Activated T-cell treated with anti-CD3 and anti-CD28 coated beads, Interleukin-2, amount 50 U/mL, for 72 hours (primary cell): ENCODE measurements at places on chromosomes 6 and 20. TPM values are rescaled to one million over a fixed set of nuclear protein-coding genes. Genes with fewer than 3 reads are reported as not detected.

The FAM229B gene
- total RNA-seq: 3.3 TPM

GRCh38 chr6:73610444-73611275 lies 43.1 kb downstream of the SLC17A5 start:
- no peak for DNase-seq

DNA sequence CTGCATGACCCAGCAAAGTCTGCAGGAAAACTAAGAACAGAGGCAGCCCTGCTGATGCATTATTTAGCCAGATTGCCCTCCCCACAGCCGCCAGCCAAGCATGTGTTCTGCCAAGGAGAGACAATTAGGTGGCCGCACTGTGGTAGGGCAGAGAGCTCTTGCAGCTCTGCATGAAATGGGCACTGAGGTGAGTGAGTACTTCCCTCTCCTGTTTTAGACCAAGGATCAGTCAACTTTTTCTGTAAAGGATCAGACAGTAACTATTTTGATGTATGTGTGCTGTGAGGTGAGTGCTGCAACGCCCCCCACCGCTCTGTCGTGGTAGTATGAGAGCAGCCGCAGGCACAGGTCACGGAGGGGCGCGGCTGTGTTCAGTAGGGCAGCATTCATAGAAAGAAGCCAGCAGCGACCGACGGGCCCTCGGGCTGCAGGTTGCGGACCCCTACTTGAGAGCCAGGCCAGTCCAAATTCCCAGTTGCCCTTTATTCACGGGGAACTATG lies 23.8 kb upstream of the FAM50B start:
- DNase-seq: no peak

DNA sequence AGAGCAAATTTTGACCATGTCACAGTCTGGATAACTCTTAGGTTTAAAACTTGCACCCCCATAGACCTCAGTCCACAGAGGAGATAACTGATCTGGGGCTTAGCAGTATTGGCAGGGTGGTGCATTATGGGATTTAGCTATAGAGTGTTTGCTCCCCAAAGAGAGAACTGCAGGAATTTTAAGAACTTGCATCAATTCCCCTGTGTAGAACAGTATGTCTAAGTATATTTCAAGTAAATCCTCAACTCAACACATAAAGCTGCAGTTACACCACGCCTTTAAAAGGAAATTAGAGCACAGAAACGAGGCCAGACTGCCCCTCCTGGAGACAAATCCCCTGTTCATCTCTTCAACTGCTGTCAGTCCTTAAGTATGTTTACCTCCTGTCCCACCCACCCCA lies 144.9 kb downstream of the TRMT11 start:
- no peak for DNase-seq

GRCh38 chr20:59596690-59597089 lies 7.7 kb upstream of the PHACTR3 start:
- no peak for DNase-seq

The SEMG1 gene
- total RNA-seq: not detected

The SLC17A2 gene
- total RNA-seq: not detected

GRCh38 chr20:1375515-1375914 lies 17.3 kb downstream of the FKBP1A start:
- no peak for DNase-seq

The TPD52L1 gene
- 0.56 TPM for total RNA-seq

GRCh38 chr6:1535295-1535694 lies 74.4 kb upstream of the FOXC1 start:
- peak; percentile 8 for DNase-seq

The BCAS4 gene
- 26.7 TPM for total RNA-seq

DNA sequence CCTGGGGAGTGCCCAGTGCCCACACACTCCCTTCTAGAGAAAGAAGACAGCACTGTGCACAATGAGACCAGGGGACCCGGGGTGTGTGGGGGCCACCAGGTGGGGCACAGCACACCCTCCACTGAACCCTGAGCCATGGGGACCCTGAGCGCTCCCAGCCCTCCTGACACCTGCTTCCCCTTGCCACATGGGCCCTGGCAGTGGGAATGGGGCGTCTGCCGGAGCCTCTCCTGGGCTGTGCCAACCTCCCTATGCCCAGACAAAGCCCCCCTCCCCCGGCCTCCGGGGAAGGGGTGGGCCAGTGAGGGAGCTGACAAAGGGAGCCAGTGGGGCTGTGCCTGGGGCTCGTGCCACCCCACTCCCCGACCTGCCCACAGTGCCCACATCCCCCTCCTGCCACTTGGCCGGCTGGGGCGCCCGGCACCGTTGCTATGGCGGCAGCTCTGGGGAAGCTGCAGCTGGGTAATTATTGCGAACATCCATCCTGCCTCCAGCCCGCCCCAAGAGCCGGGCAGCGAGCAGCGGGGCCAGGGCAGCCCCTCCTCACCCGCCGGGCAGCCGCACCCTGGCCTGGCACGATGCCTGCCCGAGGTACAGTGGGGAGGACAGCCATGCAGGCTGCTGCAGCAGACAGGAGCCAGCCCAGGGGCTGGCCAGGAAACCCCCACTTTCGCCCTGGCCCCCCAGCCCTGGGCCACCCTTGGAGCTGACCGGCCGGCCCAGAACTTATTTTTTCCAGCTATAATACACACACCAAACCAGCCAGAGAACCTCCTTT lies 41.9 kb upstream of the NOL4L start:
- peak; percentile 10 for DNase-seq

GRCh38 chr6:159941286-159942113 lies 27.4 kb upstream of the IGF2R start:
- DNase-seq: peak; percentile 25

GRCh38 chr6:61586934-61587537 lies 699.0 kb downstream of the KHDRBS2 start:
- no peak for DNase-seq

- DNase-seq: no peak
These were observed 22.8 kb upstream of the TAF4 start for GRCh38 chr20:62088258-62089127.

DNA sequence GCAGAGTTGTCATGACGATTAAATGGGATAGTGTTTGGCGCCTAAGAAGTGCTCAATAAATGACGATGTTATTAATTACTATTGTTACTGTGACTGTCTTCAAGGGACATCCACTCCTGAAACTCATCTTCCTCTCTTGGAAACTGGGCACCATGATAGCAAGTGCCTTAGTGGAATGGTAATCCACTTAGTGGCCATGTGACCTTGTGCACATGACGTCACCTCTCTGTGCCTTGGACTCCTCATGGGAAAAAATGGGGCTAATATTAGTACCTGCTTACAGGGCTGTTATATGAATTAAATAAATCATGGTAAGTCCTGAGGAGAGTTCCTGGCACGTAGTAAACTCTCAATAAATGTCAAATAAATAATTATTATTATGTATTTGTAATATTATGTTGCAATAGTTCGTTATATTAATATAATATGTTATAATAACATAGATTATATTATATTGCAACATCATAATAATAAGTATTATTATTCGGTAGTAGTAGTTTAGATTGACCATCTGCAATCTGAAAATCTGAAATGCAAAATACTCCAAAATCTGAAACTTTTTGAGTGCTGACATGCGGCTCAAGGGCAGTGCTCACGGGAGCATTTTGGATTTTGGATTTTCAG lies 40.9 kb downstream of the EYA2 start:
- no peak for DNase-seq

DNA sequence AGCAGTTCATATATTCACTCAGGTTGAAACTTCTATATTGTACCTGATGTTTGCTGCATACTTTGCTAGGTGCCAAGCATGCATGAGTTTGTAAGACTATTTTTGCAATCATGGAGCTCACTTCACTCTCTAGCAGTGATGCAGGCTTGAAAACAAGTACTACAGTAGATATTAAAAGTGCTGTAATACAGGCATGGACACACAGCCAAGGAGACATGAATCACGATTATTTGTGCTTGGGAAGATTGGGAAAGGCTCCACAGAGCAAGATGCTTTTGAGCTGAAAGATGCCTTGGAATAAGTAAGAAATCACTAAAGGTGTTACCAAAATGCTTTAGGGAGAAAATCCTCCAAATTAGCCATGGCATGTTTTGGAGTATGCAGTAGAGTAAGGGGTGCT lies 427.4 kb downstream of the UTRN start:
- DNase-seq: no peak

- no peak for DNase-seq
These were observed 10.2 kb upstream of the DEFB125 start for GRCh38 chr20:77231-77630.

The SLC22A16 gene
- not detected for total RNA-seq

- DNase-seq: no peak
These were observed 84.7 kb downstream of the PRSS35 start for GRCh38 chr6:83597051-83597450.

GRCh38 chr20:50856475-50857041 lies 61.7 kb downstream of the BCAS4 start:
- no peak for DNase-seq

The SLA2 gene
- 44.9 TPM for total RNA-seq

GRCh38 chr20:46640536-46641311 lies 10.5 kb downstream of the SLC13A3 start:
- no peak for DNase-seq

DNA sequence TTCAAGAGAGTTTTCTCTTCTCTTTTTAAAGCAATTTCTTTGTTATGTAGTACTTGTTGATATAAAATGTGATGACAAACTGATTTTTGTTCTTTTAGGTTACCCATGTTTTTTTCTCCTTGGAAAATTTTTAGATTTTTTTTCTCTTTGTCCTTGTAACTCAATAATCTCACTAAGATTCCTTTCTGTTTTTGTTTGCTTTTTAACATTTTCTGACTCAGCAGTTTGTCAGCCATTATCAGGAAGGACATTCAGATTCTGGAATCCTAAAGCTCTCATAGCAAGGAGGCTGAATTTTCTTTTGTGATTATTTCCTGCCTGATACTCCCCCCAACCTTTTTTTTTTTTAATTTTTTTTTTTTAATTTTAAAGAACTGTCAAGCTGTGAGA lies 75.2 kb upstream of the CITED2 start:
- DNase-seq: no peak

DNA sequence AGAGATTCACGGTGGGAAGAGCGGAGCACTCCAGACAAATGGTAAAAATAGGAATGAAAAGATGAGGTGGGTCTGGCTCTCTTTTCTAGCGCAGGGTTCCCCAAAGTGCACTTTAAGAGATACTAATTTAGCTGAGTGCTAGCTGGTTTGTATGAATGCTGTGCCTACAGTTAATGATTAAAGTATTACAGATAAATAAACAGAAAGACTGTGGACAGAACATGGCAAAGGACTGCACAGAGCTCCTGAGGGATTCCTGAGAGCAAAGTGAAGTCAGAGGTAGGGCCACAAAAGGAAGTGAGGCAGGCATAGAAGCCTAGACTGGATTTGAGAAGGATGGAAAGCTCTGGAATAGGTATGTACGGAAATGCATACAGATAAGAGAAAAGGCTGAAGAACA lies 114.5 kb downstream of the INSM1 start:
- DNase-seq: no peak

GRCh38 chr6:41047745-41048732 lies 5.0 kb upstream of the APOBEC2 start:
- DNase-seq: no peak

DNA sequence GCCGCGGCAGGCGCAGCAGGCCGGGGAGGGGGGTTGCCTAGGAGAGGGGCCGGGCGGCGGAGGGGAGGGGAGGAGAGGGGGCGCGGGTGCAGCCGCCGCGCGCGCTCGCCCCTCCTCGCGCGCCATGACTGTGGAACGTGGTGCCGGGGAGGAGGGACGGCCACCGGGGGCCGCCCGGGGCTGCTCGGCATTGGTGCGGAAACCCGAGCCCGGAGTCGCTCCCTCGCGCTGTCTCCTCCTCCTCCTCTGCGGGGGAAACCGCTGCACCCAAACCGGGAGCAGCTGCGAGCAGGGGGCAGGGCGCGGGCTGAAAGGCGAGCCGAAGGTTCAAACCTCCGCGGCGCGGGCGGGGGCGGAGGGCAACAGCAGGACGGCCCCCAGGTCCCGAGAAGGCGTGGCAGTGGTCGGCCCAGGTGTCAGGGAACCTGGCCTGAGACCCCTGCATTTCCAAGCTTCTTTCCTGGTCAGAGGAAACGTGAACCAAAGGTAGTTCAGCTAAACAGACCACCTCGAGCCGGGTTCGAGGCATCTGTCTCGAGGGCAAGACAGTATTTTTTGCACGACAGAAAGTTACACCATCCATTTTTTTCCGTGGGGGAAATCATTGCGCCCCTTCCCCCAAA lies 1.4 kb upstream of the TRERF1 start:
- DNase-seq: peak; percentile 84

DNA sequence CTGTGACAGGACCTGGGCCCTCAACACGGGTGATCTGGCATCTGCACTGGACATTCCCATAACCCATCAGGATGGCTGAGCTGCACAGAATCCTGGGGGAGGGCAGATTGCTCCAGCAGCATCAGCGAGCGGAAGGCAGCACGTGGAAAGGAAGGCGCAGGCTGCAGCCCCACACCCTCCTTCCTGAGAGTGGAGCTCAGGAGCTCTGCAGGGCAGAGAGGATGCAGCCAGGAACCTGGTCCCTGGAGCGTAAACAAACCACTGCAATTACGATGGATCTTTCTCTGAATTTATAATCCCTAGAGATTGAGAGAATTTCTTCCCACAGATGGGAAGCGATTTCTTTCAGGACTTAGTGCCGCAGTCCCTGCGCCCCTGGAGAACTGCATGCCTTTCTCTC lies 39.7 kb upstream of the EMILIN3 start:
- no peak for DNase-seq

DNA sequence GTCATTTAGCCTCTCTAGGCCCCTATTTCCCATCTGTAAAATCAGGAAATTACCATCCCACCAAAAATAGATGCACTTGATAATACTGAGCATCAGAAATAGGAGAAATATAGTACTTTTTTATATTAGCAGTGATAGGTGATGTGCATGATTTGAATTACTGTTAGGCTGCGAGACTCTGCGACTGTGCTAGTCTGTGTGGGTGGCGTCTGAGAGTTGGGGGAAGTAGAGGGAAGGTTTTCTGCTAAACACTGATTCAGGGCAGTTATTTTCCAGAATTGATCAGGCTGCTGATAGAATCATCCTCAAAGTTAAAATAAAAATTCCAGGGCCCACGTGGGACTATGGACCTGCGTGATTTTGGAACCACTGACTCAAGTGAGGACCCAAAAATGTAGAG lies 60.4 kb upstream of the ARMH2 start:
- no peak for DNase-seq

- no peak for DNase-seq
These were observed 204.0 kb upstream of the MOCS1 start for GRCh38 chr6:40138273-40138720.

The BICRAL gene
- total RNA-seq: 21.9 TPM

DNA sequence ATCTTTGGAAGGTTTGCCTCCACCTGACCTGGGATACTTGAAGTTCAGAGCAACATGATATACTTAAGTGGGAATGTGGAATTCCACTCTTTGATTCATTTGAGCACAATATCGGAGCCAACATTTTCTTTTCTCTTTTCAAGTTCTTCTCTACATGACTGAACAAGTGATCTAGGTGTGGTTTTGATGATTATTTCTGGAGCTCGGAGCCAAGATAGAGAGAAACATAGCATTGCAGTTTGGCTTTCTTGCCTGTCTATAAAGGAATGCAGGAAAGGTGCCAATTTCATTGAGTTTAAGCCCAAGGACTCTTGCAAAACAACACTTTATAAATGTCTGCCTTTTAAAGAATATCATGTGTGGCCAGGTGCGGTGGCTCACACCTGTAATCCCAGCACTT lies 124.2 kb upstream of the FAM83B start:
- DNase-seq: no peak

GRCh38 chr6:28269492-28269891 lies 2.5 kb downstream of the ZSCAN26 start:
- DNase-seq: no peak

The DEFB124 gene
- total RNA-seq: not detected
